C1 segment of cervical spinal cord (tissue), 14 donors: ENCODE measurements at places on chromosomes 1 and 21.

GRCh38 chr1:65724151-65724550, 68.5 kb upstream of the PDE4B start:
- DNase-seq, result no peak

- DNase-seq, result no peak
These were observed 225.3 kb downstream of the SPATA17 start for GRCh38 chr1:217856342-217857034.

GRCh38 chr1:156497078-156497742, 3.4 kb downstream of the MEF2D start:
- no peak for DNase-seq

- DNase-seq, result no peak
These were observed 53.1 kb downstream of the MEGF6 start for GRCh38 chr1:3558036-3558726.

DNA sequence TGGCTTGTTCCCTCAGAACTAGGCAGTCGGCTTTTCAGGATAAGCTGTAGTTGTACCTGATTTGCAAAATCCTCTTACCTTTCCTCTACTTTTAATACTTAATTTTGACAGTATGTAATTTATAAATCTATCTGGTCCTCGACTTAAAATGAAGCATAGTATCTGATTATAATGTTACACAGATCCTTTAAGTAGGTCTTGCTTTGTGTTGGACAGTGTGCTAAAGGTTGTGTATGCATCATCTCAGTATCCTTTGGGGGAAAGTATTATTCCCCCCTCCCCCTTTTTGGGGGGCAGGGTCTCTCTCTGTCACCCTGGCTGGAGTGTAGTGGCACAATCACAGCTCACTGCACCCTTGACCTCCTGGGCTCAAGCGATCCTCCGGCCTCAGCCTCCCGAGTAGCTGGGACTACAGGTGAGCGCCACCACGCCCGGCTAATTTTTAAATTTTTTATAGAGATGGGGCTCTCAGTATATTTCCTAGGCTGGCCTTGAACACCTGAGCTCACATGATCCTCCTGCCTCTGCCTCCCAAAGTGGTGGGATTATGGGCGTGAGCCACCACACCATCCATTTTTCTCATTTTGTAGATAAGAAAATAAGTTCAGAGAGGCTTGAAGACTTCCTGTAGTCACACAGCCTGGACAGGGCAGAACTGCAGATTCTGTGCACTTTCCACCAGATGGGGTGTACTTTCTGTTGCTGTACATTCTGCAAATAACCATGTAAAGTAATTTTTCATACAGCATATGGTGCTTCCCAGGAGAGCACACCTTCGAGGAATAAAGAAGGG, 791 bp upstream of the STX6 start:
- no peak for DNase-seq

GRCh38 chr21:31529406-31529805, 130.1 kb upstream of the SOD1 start:
- no peak for DNase-seq

DNA sequence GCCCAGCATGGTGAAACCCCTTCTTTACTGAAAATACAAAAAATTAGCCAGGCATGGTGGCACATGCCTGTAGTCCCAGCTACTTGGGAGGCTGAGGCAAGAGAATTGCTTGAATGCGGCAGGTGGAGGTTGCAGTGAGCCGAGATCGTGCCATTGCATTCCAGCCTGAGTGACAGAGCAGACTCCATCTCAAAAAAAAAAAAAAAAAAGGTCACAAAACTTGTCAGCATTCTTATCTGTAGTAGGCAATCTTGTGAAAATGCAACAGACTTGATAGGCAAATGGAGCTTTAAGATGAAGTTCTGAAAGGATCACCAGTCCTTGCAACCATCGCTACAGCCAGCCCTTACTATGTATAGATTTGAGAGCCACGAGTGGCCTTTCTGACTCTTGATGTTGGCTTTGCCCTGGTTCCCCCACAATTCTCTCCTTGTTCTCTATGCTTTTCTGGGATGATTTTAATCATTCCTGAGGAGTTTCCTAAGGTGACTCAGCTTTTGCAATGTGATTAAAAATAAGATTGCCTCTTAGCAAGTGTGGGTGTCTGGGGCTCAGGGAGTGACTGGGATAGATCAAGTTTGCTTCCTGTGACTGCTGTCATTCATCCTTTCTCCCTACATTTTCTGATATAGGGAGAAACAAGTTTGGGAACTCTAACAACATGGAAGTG, 7.1 kb upstream of the MAP1LC3C start:
- no peak for DNase-seq

GRCh38 chr1:17292299-17293160, 15.5 kb upstream of the PADI4 start:
- no peak for DNase-seq

DNA sequence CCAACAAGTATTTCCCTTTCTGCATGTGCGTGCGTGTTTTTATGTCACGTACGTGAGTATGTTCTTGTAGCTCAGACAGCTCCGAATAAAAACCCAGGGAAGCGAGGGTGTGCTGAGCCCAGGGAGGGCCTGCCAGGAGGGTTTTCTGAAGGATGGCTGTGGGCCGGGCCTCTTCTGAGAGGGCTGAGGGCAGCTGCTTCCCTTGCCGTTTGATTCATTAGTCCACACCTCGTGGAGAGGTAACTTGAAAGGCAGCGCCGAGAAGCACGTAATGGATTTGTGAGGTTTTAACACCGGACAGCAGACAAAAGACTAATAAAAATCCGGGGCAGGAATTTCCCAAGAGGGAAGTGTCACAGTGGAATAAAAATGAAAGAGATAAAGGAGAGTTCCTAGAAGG, 29.5 kb downstream of the CD247 start:
- DNase-seq, result no peak

GRCh38 chr1:109484519-109484975, 842 bp downstream of the ATXN7L2 start:
- no peak for DNase-seq

- no peak for DNase-seq
These were observed 66.3 kb upstream of the FGGY start for GRCh38 chr1:59230622-59231021.

DNA sequence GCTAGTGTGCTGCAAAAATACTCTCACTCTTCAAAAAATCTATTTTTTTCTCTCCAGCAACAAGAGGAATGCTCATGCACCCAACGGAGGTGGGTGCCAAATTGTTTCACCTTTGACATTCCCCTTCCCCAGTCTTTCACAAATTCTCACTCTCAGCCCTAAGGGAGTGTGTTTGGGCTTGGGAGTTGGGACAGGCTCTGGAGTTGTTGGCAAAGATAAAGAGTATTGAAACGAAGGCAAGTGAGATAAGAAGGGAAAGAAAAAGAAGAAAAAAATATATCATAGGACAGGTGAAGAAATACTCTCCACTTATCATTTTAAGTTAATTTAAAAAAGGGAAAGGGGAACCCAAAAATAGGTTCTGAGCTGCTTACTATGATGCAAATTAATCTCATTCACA, 82.6 kb downstream of the UCHL5 start:
- no peak for DNase-seq

DNA sequence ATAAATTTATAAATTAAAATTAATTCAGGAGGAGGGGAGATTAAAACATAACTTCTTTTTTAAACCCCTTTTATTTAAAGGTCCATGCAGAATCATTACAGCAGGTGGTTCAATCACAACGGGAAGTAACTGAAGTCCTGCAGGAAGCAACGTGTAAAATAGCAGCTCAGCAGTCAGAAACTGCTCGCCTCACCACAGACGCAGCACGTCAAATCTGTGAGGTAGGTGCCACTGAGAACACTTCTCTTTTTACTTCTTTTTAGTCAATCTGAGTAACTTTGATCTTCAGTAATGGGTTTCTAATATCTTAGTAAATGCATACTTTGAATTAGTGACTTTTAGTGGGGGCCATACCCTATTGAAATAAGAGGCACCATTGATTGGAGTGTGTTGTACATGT, 87.0 kb downstream of the CEP350 start:
- no peak for DNase-seq

DNA sequence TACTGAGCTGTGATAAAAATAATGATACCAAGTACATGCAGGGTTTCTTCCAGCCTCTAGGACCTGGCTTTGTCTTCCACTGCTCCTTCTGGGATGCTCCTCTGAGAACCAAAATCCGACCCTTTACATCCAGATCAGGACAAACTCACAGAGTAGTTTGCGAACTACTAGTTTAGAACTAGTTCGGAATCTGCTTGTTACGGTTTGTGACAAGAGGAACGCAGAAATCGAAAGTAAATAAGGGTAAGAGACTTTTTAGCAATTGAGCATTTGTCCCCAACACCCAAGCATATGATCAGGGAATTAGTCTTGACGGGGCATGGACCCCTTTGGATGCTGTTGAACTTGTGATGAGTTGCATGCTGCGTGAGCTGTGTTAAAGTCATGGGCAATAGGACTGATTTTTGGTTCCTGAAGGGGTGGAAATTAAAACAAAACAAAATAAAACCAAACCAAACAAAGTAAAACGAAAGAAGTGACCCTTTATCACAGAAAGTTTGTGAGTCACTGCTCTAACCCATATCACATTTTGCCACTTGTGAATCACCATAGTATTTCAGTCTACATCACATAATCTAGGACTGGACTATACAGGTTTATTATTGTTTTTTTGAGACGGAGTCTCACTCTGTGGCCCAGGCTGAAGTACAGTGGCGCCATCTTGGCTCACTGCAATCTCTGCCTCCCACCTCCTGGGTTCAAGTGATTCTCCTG, 35.7 kb upstream of the ERRFI1 start:
- DNase-seq, result no peak
